ENCODE measurements at places on chromosomes 1 and 21. TPM values are rescaled to one million over a fixed set of nuclear protein-coding genes. Genes with fewer than 3 reads are reported as not detected.

OR2L8 gene
- polyA plus RNA-seq = not detected

SERTAD4 gene
- 3.9 TPM for polyA plus RNA-seq

CCDC17 gene
- polyA plus RNA-seq = 2.2 TPM

DNASE2B gene
- 0.14 TPM for polyA plus RNA-seq

HSPB7 gene
- polyA plus RNA-seq = 4.7 TPM

RHD gene
- 0.56 TPM for polyA plus RNA-seq

TFAP2E gene
- polyA plus RNA-seq = 0.57 TPM

KCNE2 gene
- polyA plus RNA-seq = 0.88 TPM

DNA sequence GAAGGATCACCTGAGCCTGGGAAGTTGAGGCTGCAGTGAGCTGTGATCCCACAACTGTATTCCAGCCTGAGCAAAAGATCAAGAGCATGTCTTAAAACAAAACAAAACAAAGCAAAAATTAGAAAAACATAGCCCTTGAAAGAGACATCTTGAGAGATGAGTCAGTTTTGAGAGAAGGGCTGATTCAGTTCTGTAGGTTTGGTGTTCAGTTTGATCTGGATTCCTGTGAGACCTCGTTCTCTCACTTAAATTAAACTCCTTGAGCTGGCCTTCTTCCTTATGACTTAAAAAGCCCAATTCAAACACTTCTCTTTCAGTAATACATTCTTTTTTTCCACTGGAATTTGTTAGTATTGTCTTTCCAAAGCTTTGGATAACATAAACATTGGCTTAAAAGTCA, 164.2 kb downstream of the NRIP1 start:
- DNase-seq = no peak

- no peak for DNase-seq
Observed at GRCh38 chr1:31416101-31416736, 3.2 kb downstream of the SERINC2 start.

DNA sequence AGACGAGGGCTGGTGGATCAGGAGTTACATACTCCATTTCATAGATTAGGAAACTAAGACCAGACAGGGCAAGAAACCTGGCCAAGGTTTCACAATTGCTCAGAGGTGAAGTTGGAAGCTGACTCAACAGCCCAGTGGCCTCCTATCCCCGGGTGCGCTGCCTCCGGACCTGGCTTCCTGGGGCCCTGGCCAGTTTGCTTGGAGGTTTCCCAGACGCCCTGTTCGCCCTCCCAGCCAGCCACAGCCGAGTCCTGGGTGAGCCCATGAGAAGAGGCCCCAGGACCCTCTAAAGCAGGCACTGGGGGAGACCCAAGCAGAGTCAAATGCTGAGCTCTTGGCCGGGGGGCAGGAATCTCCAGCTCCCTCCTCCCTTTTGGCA, 180.1 kb downstream of the ZBTB18 start:
- DNase-seq = no peak

DNA sequence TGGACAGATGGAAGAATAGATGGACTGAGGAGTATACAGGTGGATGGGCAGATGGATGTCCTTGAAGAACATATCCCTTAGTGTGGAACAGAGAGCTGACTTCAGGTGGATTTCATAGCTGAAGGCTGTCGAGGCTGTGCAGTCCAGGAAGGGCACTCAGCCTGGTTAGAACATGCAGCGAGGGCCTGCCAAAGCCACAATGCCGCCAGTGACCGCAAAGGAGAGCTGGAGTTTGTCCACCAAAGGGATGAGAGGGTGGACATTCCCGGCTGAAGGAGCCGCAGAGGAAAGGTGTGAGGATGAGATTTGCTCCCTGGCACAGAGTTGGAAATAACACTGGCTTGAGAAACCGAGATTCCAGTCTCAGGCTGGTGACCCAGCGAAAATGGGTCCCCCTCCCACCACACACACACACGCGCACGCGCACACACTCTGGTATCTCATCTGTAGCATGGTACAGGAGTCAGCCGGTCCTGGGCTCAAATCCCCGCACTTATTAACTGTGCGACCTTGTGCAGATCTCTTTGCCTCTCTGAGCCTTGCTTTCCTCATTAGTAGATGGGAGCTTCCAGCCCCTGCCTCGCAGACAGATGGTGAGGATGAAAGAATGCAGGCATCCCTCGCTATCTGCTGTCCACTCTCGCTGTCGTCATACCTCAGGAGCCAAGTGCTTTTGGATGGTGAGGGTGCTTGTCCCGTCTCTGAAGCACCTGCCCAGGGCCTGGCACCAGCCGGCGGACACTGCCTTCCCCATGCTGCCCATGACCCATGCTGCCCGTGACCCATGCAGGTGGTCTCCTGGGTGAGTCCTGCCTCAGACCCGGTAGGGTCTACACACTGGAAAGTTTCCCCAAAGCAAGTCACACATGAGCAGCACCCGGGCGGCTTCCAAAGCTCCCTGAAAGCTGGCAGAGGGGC, 26.8 kb upstream of the EFHD2 start:
- DNase-seq = no peak

DNA sequence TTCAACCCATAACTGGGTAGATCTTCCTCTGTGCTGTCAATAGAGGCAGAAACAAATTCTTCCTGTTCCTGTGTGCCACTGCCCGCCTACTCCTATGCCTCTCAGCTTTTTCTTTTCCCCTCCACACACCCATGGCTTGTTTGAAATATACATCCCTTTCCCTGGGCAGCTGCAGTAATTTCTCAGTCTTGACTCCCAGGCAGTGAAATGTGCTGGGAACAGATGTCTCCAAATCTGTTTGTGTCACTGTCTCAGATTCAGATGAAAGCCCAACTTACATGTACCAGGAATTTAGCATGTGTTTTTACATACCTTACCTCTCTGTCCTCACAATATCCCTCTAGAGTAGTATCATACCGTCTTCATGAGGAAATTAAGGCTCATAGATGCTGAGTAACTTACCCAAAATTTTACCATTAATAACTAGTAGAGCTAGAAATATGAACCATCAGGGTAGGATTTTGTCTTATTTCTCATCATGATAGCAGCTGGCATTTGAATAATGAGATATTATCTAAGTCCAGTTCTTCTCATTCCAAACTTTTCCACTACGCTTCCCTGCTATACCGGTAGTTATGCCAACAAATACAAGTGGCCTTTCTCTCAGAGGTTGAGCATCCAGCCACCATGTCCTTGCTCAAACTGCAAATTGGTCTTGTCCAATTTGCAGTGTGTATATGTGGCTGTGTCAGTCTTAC, 4.7 kb upstream of the VASH2 start:
- no peak for DNase-seq

GRCh38 chr1:61388566-61388965, 306.2 kb downstream of the NFIA start:
- no peak for DNase-seq

GRCh38 chr1:101520302-101520701, 283.5 kb downstream of the S1PR1 start:
- peak; percentile 21 for DNase-seq

DNA sequence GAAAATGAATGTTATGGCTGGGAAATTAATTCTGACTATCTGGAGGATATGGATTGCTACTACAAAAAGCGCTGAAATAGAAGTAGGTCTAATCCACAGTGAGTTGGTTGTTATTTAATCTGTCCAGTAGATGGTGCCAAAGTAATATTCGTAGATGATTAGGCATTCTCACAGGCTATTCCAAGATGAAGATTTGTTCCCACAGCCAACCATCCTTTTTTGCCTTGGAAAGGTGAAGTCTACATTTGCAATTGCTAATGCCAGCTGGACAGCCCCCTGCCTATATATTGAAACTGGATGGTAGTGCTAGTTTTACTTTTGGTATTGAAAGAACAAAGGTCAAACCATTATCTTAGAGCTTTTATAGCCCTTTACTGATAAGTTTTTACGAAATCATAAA, 43.8 kb downstream of the RBM11 start:
- no peak for DNase-seq

DNA sequence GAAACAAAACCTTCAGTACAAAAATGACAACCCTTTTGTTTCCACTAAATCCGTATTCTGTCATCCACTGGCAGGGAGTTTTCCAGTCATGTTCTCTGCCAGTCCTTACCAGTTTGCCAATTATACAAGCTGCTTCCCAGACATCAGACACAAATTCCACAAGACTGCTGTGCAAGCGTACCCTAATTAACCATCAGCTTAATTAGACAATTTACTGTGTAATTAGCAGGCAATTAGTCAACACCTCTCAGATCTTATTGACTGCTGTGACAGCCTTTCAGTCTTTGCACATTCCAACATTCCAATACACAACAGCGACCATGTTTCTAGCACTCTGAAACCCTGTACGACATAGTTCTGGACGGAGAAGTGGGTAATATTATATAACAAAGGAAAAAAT, 420.1 kb downstream of the DPYD start:
- DNase-seq = no peak

GRCh38 chr1:44828003-44828651, 14.9 kb downstream of the PTCH2 start:
- no peak for DNase-seq

DNA sequence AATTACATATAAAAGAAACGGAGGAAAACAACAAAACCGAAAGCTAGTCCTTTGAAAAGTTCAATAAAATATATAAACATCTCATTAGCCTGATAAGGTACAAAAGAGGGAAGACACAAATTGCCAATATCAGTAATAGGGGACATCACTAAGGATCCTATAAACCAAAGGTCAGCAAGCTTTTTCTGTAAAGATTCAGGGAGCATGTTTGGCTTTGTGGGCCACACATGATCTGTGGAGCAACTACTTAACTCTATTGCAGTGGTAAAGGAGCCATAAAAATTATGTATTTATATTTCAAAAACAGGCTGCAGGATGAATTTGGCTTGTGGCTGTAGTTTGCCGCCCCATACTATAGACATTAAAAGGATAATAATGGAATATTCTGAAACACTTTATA, 5.5 kb upstream of the NSUN4 start:
- no peak for DNase-seq

DNA sequence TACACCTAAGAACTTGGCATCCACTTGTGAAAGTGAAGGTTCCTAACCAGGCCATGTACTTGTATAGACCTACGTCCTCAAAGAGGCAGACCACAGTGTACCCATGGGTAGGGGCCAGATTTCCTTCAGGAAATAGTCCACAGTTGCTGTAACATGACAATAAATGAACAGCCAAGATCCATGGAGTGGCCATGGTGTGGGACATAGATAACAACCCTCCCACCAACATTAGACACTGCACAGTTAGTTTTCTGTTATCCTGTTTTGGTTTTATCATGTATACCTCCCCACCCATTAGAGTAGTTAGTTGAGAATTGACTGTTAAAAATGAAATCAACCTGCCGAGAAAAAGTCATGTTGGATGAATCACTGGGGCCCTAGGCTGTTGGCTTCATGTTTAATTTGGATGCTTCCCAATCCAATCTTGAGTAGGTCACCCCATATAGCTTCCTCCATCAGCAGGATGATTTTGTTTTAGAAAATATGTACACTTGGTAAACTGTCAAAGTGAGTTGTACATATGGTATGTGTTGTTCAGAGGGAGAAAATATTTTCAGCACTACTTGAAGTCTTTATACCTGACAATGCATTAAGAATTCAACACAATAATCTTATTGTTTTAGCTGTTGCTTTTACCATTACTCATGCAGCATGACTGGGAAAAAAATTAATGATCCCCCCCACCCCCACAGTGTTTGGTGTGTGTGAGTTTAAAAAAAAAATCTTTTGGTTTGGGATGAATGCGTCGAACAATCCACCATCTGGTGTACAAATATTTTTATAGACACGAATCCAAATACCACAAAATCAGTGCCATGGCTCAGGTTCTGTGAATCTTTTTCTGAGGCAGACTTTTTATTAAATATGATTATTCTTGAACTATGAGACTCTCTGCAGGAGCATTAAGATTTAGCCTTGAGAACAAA, 88.3 kb upstream of the ARHGAP29 start:
- DNase-seq = no peak

- DNase-seq = no peak
Observed at GRCh38 chr1:32199043-32199716, 1.2 kb upstream of the CCDC28B start.

- no peak for DNase-seq
Observed at GRCh38 chr1:164725401-164725800, 166.4 kb downstream of the PBX1 start.

DNA sequence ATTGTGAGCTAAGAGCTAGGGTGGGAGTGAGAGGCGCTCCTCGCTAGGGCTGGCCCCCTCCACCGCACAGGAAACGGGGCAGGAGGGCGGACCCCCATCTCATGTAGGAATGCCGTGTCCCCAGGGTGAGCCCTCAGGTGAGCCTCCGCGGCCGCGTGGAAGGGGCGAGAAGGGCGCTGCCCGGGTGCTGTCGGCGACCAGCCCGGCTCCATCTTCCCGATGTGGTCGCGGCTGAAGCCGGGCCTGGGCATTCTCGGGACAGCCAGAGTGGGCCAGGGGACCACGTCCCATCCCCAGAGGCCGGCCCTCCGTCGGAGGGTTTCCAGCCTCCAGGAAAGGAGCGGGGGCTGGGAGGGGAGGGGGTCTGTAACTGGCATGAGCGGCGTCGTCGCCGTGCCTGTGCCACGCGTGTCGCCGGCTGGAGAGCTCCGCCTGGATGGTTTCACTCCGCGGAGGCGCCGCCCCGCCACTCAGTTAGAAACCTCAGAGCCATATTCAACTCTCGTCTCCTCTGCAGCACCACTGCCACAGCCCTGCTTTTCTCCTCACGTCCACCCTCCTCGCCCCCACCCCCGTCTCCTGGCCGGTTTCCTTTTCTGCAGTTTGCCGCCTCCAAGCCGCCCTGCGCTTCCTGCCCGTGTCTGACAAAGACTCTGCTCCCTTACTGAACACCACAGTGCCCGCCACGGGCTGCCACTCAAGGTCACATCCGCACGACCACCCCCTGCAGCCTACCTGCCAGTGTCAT, at the start of gene TMEM269:
Gene TMEM269 (plus strand): TSS at position 46 of the 748 bp plus-strand sequence. CDS start 4,903 bp downstream, outside the sequence.
- no peak for DNase-seq

Measured in right renal cortex interstitium (tissue), 3 donors.